Stimulated activated CD8-positive, alpha-beta memory T cell treated with anti-CD3 and anti-CD28 coated beads, Interleukin-4, amount 100 ng/mL, for 1 hour (primary cell): ENCODE measurements at places on chromosomes 3 and 15.

DNA sequence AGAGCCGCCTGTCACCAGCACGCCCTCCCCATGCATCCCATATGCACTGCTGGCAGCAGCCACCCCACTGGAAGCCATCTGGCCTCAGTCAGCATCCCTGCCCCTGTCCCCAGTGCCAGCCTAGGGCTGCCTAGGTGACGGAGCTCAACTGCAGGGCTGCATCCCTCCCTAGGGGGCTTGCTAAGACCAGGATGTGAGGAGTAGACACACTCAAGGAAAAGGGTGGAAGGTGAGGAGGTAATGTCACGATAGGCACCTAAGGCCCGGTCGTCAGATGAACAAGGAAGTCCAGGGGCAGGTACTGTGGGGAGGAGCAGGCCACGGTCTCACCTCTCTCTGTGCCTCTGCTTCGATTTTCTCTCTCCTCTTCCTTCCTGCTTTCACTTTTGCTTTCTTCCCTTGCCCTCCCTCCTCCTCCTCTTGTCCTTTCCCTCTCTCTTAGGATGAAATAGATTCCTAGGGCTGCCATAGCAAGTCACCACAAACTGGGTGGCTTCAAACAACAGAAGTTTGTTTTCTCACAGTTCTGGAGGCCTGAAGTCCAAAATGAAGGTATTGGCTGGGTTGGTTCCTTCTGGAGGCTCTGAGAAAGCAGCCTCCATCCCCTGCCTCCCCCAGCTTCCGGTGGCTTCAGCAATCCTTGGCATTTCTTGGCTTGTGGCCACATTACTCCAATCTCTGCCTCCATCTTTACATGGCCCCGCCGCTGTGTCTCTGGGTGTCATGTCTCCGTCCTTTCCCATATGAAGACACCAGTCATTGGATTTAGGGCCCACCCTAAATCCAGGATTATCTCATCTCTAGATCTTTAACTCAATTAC, 298.3 kb downstream of the SHQ1 start:
- DNase-seq = no peak

- no peak for DNase-seq
These were observed 397.2 kb downstream of the OCA2 start for GRCh38 chr15:27701956-27702355.

DNA sequence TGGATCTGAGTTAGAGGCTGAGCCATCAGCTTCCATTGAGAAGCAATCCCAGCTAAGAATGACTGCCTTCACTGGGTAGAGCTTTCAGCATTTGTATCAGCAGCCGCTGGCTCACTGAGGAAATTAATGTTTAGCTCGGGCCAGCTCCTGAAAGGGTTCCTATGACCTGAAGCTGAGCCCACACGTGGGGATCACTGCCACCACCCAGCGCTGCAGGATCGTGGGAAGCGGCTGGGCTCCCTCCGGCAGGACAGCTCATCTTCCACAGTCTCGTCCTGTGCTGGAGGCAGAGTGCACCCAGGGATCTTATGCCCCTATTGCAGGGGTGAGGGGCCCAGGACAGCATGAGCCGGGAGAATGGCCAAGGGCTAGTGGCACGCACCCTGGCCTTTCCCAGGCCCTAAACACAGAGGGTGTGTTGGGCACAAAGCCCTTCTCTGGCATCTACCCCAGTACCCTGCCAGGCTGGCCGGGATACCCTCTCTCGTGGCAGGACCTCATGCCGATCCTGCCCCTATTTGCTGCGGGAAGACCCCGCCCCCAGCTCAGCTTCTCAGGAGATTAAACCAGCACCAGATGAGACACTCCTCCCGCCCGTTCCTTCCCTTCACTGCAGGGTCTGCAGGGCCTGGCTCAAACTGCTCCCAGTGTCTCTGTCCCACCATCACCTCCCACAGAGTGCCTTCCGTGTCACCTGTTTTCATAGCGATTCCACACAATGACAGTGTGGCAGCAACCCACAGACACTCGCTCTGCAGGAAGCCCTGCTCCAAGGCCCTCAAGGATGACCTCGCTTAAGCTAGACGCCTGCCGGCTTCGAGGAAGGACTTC, 28.5 kb downstream of the KLHL25 start:
- no peak for DNase-seq

- DNase-seq = no peak
These were observed 38.7 kb downstream of the HSPBAP1 start for GRCh38 chr3:122754929-122755328.

GRCh38 chr3:167716920-167717319, 17.8 kb downstream of the PDCD10 start:
- no peak for DNase-seq

GRCh38 chr3:159536876-159537275, 451.8 kb upstream of the IL12A start:
- DNase-seq = no peak

GRCh38 chr15:39315206-39315850, 265.6 kb upstream of the THBS1 start:
- no peak for DNase-seq

- no peak for DNase-seq
These were observed 109.8 kb downstream of the CACNA1D start for GRCh38 chr3:53604232-53604631.

GRCh38 chr15:75921732-75922703, 18.3 kb downstream of the FBXO22 start:
- no peak for DNase-seq

DNA sequence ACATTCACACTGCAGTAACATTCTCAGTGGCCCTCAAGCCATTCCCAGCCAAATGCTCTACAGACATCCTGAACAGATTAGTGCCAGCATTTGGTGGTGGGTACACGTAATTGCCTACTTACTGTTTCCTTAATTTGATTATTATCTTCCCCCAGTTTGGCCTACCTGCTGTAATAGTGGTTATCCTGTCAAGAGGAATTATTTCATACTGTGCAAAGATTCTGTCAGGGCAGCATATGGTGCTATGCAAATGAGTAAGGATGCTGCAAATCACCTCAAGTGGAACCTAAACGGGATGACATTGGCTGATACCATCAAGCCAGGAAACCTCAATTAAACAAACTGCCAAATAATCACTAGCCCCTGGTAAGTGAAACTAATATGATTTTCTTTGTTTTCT, 88.7 kb downstream of the SEMA6D start:
- no peak for DNase-seq

- DNase-seq = peak; percentile 32
These were observed 18.0 kb upstream of the LOXL1 start for GRCh38 chr15:73908030-73908821.

- no peak for DNase-seq
These were observed 130.3 kb upstream of the ZPLD1 start for GRCh38 chr3:102304550-102304949.

- DNase-seq = no peak
These were observed 339.9 kb downstream of the CHL1 start for GRCh38 chr3:536417-536813.

- no peak for DNase-seq
These were observed 132.6 kb upstream of the MEF2A start for GRCh38 chr15:99433026-99433756.

- DNase-seq = no peak
These were observed 26.0 kb upstream of the RPL29 start for GRCh38 chr3:52021489-52022268.
